ENCODE measurements at places on chromosomes 11 and 22. TPM values are rescaled to one million over a fixed set of nuclear protein-coding genes. Genes with fewer than 3 reads are reported as not detected.

BTBD18 gene
- total RNA-seq: not detected

DNA sequence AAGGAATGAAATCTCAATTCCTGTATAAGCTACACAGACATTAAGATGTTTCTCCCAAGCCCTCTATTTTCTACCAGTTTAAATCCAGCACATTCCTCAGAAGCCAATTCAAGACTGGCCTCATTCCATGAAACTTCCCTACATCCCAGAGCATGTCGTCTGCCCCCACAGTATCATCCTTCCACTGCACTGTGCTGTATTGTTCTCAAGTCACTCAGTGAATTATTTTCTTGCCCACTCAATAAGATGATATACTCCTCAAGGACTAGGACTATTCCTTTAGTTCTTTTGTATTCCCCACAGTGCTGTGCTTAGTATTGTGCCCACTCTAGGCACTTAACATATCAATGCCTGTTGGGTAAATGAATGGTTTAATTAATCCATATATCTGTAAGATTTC, 203.1 kb upstream of the BLID start:
- DNase-seq: no peak

DNA sequence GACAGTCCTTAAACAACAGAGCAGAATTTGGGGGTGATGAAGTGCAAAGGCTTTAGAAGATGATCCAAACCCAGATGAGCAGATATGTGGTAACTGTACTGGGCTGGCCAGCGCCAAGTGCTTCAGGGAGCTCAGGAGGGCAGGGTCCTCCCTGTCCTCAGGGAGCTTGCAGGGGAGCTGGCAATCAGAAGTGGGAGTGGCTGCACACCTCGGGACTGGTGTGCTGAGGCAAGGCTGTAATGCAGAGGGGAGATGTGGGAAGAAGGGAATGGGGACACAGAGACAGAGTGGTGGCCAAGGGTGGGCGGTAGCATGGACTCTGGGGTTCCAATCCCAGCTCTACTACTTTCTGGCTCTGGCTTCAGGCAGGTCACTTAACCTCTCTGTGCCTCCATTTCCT, 235.6 kb upstream of the NCAM1 start:
- DNase-seq: no peak

GRCh38 chr11:59152312-59152951, 9.8 kb downstream of the FAM111A start:
- DNase-seq: no peak

DNA sequence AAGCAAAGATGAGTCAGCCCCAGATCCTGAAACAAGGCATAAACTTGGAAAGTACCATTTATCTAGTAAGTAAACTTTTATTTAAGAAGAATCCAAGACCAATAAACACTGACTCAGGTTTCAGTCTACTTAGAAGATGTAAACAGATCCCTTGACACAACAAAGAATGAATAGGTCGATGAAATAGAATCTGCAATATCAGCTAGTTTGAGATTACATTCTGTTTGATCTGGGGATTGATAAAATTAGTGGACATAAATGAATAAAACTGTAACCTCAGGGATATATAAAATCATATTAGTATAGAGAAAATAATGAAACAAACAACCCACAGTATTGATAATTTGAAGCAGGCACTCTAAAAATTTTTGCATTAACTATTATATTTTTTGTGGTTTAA, 708.9 kb downstream of the FAM181B start:
- DNase-seq: no peak

- no peak for DNase-seq
Measured at GRCh38 chr22:36163497-36163896, 2.9 kb upstream of the APOL3 start.

All from transverse colon (tissue), 4 donors.